Left hindlimb (tissue), 1 donor: ENCODE measurements at places on chromosomes 1 and 21.

- DNase-seq = no peak
Measured at GRCh38 chr1:10519016-10519417, 44.3 kb downstream of the PEX14 start.

DNA sequence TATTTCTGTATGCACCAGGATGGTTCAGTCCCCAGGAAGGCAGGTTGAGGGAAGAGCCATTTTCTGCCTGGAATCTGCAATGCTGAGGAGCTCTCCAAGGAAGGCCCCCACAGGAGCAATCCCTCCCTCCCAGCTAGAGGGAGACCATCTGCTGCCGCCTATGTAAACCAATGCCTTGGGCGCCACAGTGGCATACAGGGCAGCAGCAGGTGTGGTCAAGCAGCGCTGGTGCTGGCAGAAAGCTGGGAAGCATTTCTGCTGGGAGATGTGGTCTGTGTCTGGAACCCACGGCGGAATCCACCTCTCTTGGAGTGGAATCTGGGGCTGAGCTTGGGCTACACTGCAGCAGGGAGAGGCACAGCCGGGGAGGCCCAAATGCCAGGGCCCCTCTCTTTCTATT lies 283.3 kb downstream of the RRAGC start:
- DNase-seq = no peak

- DNase-seq = no peak
Measured at GRCh38 chr1:169146576-169147214, 40.2 kb downstream of the ATP1B1 start.

DNA sequence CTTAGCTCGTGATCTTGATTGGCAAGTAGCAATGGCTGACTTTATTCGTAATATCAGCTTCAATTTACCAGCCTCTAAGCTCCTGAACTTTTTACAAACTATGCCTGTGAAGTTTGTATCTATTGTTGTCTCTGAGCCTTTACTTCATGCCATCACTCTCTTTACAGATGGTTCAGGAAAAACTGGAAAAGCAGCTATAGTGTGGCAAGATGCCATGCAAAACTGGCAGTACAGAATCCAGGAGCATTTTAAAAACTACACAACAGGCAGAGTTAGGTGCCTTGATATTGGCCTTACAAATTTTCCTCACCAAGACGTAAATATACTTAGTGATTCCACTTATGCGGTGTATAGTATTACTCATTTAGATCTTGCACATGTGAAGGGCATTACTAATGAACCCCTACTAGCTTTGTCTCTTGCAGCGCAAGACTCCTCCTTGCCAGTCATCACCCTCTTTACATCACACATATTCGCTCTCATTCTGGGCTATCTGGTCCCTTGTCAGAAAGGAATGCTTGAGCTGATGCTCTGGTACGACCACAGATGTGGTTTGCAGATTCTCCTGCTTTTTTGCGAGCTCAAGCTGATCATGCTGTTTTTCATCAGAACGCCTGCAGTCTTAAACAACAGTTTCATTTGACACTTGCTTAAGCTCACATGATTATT lies 36.3 kb downstream of the CLCA1 start:
- DNase-seq = no peak

DNA sequence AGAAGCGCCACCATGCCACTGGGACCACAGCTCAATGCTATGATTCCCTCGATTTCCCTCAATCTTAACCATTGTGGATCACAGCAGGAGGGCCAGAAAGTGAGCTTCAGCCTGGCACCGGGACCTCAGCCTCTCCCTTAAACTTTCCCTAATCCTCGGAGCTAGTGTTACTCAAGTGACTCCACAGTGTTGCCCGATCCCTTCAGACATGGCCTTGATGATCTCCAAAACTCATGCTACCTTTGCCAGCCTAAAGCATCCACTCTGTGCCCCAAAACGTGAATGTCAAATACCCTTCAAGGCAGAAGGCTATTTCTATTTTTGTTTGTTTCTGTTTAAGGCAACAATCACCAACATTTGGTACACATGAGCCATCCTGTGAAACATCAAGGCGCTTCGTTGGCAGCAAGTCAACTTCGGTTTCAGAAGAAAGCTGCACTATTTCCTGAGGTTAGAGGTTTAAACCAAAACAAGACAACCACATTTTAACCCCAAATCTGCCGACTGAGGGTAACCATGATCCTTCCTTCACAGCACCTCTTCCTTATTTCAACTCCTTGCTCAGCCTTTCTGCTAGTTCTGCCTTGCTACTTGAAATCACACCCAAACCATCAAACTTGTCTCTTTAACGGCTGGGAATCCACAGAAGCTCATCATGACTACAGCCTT lies 94.4 kb upstream of the KRTAP19-8 start:
- no peak for DNase-seq

DNA sequence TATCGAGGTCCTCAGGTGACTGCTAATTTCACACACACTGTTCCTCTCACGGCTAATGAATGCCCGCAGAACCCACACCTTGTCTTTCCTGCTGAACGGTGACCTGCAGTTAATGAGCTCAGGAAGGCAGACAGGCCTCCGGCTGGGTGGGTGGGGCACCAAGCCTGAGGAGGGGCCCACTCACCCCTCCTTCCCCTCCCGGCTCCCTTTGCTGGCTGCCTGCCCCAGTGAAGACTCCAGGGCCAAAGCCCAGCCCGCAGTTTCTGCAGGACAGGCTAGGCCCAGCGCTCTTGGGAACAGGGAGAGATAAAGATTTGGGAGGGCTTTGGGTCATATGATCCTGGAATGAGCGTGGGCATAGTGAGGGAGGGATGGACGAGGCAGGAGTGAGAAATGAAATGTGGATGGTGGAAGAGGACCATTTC lies 26.4 kb downstream of the FOXO6 start:
- DNase-seq = peak; percentile 94

DNA sequence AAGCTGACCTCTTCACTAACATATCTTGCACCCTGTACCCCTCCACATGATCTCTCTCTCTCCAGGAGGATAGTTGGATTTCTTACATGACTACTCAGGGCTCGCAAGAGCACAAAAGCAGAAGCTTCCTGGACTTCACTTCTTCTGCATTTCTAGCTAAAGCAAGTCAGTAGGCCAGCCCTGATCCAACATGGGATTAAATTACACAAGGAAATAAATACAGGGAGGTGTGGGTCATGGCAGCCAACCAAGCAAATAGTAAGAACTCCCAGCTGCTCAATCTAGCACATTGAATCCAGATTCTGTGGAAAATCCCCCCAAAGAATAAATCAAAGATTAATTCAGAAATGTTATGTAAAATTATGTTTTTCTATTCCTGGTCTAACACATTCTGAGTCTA lies 33.3 kb downstream of the KLHDC7A start:
- DNase-seq = no peak

GRCh38 chr1:209045331-209046057 lies 538.0 kb upstream of the CAMK1G start:
- DNase-seq = no peak

DNA sequence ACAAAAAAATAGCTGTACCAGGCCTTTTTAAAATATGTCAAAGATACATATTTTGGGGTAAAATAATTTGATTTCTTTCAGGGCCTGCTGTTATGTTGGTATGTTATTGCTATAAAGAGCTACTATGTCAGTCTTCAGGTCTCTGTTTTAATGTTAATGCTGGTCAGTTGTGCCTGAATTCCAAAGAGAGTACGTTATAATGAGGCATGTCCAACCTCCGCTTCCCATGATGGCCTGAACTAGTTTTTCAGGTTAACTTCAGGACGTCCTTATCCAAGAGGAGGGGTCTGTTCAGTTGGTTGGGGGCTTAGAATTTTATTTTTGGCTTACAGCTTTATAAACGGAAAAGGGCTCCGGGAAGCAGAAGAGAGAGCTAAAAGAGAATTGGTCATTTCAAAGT lies 34.9 kb upstream of the LYPD8 start:
- no peak for DNase-seq

DNA sequence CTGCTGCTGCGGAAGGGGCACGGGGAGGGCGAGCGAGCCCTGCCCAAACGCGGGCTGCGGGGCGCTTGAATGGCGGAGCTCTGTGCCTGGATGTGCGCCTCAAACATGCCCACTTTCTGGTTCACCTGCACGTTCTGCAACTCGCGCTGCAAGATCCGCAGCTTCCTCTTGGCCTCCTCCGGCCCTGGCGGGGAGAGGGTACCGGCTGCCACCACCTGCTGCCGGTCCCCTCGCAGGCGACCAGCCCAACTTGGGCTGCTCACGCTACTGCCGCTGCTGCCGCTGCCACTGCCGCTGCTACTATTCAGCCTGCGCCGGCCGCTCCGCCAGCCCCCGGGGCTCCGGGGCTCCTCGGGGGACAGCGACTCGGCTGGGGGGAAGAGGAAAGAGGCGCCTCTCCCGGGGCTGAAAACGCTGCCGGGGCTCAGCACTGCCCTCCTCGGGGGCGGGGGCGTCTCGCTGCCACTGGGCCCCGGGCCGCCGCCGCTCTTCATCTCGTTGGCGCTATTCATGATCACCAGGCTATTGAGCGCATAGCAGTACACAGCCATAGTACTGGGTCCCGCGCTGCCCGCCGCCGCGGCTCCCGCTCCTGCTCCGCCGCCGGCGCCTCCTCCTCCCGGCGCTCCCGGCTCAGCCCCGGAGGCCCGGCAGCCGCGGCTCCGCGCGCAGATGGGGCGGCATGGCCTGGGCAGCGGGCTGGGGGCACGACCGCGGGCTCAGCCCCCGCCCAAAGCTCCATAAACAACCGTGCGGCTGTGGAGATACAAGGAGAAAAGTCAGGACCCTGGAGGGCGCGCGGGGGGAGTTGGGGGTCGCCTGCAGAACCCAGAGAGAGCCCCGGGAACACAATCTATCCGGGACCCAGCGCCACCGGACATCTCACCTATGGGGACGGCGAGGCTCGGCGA lies 1.9 kb downstream of the ITPKB start:
- DNase-seq = peak; percentile 62

DNA sequence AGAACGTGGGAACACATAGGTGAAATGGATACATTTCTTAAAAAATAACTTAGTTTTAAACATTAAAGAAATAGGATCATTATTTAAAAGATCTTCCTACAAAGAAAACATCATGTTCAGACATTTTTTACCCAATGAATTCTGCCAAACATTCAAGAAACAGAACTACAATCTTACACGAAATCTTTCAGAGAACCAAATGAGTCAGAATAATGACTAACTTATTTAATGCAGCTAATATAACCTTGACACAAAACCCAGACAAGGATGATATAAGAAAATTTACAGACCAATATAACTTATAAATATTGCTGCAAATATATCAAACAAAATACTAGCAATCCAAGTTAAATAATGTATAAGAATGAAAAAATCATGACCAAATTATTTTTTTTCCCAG lies 220.1 kb upstream of the KCNK2 start:
- DNase-seq = no peak

DNA sequence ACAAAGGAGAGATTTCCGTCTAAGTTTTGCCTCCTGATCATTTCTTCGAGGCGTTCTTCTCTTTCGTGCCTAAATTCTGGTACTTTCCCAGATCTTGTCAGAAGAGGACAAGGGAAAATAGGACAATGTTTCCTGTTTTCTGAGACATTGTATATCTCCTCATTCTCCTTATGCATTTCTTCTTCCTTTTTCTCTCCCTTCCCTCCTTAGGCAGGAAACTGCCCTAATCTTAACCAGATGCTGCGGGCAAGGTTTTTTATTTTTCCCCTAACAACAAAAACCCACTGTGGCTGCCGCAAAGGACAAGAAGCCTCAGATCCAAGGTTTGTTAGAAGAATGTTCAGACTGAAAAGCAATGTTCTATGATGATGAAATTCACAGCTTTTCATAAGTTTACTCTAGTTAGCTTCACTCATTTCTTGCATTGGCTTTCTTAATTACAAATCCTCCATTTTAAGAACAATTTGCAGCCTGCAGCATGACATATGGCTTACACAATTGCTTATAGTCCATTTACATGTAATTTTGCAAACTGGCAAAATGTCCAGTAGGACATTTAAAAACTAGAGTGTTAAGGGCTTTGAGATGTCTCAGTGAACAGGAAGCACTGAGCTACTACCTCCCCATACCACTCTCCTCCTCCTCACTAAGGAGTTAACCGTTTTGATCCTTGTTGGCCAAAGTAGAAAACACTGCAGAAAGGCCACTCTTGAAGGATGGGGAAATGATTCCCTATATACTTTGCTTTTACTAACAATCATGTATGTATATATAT lies 624 bp downstream of the CTSK start:
- DNase-seq = peak; percentile 36

DNA sequence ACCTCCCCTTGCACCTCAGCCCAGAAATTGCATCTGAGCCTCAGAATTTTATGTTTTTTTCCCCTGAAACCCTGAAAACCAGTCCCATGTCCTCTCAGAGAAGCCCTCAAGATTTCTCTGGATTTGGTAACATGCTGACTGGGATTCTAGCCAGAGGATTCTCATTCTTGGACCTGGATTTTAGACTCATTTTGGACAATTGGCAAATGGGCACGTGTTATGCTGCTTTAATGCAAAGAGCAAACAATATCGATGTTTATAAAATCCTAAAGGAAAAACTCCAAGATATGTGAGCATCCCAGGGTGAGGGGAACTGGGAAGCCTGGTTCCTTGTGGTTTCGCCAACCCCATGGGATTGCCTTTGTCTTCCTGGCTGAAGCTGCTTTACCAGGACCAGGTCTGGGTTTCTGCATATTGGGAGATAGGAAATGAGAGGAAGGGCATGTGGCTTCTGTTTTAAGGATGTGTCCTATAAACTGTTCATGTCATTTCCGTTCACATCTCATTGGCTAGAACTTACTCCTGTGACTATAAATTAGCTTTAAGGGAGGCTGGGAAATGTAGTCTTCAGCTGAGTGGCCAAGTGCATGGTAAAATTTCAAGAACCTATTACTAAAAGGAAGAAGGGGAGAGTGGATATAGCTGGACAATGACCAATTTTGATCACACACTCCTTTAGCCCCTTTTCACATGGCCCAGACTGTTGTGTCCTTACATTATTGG lies 27.2 kb upstream of the BCL10 start:
- no peak for DNase-seq

GRCh38 chr21:38178653-38179470 lies 77.9 kb upstream of the KCNJ15 start:
- no peak for DNase-seq

GRCh38 chr21:36913247-36914169 lies 53.0 kb downstream of the HLCS start:
- no peak for DNase-seq

DNA sequence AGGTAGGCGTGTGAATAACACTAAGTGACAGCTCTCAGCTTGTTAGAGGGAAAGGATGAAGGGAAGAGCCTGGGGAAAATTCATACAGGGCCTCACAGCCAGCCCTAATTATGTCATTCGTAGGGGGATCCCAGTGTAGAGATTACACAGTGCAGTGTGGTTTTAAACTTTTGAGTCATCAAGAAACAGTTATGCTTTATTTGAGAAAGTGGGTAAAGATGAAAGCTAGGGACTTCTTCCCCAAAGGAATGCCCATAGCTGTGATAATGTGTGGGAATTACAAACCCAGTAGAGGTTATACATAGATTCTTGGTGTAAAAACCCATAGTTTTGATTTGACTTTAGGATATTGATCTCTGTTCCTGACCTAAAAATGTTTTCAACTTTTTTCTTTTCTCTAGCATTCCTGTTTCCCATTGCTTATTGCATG lies 1.9 kb downstream of the TTF2 start:
- no peak for DNase-seq

DNA sequence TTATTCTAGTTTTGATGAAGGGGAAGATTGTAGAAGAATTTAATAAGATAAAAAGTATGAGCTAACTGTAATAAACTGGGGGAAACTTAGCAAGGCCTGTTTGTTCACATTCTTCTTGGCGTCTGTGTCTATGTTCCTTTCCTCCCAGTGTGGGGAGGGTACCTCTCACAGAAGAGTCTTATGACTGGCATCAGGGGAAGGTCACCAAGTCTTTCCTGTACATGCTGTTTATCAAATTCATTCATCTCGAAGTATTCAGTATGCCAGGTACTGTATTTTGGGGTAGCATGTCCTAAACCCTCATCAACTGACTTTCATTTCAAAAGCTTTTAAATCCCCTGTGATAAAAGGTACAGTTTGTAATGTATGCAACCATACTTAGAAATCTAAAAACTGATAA lies 78.4 kb downstream of the HS2ST1 start:
- DNase-seq = no peak
